ENCODE measurements at places on chromosomes 1 and 21.

DNA sequence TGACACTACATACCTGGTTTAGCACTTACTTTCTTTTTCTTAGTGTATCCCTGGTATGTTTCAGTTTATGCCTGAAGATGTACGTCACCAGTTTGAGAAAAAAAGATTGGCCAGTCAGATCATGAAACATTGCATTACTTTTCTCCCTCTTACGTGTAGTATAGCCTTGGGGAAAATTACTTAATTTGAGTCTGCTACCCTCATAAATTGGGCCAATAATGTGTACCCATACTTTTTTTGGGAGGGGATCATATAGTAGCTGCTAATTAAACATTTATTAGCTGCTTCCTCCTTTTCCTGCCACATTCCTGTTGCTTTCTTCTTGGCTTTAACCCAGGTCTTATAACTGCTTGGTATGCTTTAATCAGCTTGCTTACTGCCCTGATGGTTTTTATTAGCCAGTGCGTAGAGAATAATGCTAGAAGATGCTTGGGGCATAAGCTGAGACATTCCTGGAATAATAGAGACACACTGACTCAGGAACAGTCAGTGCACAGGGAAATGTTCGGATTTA lies 32.1 kb downstream of the RABGAP1L start:
- DNase-seq, result no peak

DNA sequence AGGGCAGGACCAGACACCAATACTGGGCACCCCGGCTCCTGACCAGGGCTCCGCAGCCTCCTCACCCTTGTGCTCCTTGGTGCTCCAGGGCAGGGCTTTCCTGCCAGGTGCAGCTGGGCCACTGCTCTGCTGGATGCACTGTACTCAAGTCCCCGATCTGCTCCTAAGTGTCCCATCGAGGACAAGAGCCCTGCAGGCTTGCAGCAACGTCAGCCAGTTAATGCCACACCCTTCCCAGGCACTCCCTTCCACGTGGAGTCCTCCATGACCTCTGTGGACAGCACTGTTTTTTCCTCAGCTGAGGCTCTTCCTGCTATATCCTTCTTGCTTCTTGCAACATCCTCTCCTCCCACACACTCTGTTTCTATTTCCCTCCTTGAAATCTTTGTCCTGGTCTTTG lies 94.0 kb upstream of the NGF start:
- no peak for DNase-seq

DNA sequence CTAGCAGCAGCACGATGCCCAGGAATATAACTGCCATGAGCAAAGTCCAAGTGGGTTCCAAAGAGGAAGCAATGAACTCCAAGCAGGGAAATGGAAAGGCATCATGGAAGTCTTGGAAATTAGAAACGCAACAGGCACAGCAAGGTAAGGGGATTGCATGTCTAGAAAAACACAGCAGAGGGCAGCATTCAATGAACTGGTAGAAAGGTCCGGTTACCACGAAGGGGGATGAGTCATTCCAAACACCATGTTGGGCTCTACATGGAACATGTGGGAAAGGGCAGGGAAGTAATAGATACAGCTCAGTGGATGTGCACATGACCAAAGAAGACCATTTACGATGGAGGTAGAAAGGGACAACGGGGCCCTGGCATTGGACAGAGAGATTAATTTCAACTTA lies 36.4 kb downstream of the RXRG start:
- DNase-seq, result no peak

- no peak for DNase-seq
Measured at GRCh38 chr1:201925981-201926645, 20.2 kb downstream of the LMOD1 start.

- no peak for DNase-seq
Measured at GRCh38 chr1:222028116-222028515, 286.2 kb upstream of the DUSP10 start.
